ENCODE measurements at places on chromosomes 2 and 18.

GRCh38 chr2:156474401-156474800, 38.2 kb downstream of the GPD2 start:
- DNase-seq: no peak

DNA sequence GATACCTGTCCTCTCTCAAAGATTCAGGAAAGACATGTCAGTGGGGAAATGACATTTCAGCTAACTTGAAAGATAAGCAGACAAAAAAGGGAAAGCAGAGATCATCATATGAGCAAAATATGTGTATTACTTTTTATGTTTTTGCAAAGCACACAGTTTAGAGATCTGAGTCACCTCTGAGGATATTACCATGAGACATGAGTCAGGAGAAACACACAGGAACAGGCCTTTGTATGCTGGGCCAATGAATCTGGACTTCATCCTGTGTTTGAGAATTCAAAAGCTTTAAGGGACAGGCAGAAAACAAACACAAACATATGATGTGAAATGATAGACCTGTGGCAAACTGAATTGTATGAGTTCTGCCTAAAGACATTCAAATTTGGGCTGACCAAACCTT, 306.0 kb upstream of the EPC2 start:
- peak; percentile 5 for DNase-seq

GRCh38 chr2:160061533-160061932, 882 bp downstream of the PLA2R1 start:
- DNase-seq: no peak

- peak; percentile 49 for DNase-seq
These were observed 250.1 kb upstream of the DPP10 start for GRCh38 chr2:114192362-114192761.

- no peak for DNase-seq
These were observed 3.9 kb upstream of the SP5 start for GRCh38 chr2:170711196-170711773.
